ENCODE measurements at places on chromosomes 5 and 9.

DNA sequence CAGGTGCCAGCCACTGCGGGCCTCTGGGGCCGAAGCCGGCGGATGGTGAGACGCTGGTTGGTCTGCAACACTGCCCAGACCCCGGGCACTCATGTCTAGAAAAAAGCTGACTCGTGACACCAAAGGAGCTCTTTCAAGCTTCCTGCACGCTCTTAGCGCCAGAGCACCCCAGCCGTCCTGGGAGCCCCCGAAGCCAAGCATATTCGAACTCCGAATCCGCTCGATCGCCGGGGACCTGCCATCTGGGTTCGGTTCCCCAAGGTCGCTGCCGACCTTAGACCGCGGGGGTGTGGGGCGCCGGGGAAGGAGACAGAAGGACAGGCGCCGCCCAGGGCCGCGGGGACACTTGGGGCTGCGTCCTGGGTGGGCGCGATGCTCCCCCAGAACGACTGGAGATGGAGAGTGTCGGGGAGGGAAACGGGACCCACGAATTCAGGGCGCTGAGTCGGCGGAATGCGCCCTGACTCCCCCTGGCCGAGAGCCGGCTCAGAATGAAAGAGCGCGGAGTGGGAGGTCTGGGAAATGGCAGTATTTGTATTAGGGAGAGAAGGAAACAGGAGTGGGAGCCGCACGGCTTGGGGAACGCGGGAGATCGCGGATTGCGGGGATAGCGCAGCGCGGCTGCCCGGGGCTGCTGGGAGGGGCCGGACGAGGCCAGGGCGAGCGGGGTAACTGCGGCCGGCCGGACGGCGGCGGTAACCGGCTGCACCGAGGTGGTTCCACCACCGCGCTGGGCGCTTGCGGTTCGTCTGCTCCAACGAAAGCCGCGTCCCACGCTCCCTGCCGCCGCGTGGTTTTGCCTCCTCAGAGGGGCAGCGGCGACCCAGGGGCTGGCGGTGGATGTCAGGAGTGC, 20.1 kb upstream of the MARCHF6 start:
- DNase-seq = peak; percentile 85

GRCh38 chr9:124818431-124819281, 34.6 kb upstream of the WDR38 start:
- peak; percentile 33 for DNase-seq

DNA sequence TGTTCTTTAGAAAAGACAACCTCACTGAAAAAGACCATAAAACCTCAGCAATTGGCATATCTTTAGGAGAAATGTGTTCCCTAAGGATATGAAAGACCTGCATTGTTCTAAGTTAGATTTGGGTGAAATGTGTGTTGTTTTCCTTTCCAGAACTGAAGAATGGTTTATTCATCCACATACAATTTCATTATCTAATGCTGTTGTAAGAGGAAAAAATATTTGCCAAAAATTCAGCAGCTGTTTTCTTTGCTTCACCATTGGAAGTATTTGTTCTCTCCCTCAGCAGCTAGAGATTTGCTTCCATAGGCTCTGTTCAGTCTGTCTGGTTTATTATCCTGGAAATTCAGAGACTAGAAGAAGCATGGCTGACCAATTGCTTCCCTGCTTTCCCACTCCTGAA, 150.9 kb downstream of the ISOC1 start:
- no peak for DNase-seq

DNA sequence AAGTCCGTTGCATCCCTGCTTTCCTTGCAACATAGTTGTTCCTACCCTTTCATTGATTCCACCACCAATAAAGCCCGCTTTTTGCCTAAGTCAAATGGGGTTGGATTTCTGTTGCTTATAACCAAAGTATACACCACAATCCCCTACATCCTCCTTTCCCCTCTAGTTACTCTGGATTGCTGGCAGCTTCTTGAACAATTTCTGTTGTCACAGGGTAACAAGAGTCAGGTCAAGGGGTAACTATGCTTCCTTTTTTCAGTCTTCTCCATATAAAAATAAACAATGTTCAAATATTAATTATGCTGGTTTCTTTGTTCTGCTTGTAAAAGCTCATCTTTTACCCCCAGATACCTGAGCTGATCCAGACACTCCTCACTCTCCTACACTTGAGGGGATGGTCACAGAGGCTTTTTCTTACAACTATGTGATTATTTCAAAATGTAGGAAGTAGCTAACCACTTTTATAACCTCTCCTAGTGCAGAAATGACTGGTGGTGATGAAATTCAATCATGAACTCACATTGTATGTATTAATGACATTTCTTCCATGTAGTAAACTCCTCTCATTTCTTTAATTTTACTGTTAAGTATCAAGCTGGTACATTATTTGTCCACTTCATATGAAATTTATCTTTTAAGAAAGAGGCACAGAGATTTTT, 136.5 kb downstream of the SNX18 start:
- no peak for DNase-seq
